Substantia nigra (tissue), 51 donors: ENCODE measurements at places on chromosomes 6 and 20.
A peak's percentile ranks its signal among the peaks of the same experiment; 100 is the strongest.

- DNase-seq: no peak
Measured at GRCh38 chr6:34025861-34026260, 120.0 kb downstream of the GRM4 start.

- no peak for DNase-seq
Measured at GRCh38 chr20:47642624-47643023, 140.9 kb downstream of the NCOA3 start.

DNA sequence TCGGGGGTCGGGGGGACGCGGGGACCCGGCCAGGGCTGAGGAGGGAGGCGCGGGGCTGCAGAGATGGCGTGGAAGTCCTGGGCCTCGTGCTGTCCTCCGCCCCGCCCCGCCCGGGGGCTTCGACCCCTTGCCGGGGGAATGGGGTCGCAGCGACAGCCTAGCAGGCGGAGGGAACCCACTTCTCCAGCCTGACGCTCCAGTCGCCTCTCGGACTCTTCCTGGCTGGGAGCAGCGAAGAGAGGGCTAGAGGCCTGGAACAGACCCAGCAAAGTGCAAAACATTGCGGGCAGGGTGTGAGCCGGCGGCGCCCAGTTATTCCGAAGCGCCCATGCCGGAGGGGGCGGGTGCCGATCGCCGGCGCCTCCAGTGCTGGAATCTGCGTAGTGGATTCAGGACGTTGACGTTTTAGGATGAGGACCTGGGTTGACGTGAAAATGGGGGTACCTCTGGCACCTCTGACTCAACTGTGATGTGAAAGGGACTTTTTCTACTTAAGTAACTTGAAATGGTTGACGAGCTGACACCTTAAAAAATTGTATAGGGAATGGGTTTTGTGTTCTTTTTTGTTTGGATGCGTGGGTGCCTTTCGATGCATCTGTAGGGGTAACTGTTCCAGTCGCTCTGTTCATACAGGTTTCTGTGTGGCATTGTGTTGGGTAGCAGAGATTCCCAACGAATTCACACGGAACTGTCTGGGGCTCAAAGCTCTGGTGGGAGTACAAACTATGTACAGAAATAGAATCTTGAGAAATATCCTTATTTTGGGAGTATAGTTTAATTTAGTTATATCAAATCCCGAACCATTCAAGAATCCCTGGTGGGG is 1.4 kb downstream of the SLC35F1 start:
- no peak for DNase-seq

- DNase-seq: no peak
Measured at GRCh38 chr6:14017626-14018475, 93.1 kb downstream of the RNF182 start.

GRCh38 chr6:25972902-25973301 is 10.3 kb downstream of the TRIM38 start:
- no peak for DNase-seq

DNA sequence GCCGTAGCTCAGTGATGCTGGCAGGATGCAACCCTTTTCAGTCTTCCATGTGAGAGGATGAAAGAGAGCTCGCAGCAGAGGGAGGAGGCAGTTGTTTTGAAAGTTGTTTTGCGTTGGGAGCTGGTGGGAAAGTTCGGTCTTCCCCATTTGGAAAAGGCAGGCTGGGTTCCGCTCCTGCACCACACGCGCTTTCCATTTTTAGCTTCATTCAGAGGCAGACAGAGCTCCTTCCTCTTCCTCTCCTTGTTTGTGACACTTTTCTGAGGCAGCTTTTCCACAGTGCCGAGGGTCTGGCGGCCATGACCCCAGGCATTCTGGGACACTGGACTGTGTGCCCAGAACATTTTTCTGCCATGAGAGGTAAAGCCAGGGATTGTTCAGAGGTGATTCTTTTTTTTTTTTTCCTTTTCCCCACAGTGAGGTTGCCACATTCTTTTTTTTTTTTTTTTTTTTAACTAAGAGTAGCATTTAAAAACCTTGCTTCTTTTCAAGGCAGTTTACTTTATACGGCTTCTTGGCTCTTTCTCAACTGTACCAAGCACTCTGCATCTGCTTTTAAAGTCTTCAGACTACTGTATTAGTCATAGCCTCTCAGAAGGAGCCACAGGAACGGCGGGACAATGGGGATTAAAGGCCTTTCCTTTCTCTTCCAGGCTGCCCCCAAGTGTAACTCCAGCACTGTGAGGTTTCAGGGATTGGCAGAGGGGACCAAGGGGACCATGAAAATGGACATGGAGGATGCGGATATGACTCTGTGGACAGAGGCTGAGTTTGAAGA is 1.6 kb downstream of the PRDM1 start:
- DNase-seq: peak; percentile 22

- no peak for DNase-seq
Measured at GRCh38 chr6:167661552-167662044, 165.1 kb upstream of the AFDN start.

GRCh38 chr6:88587150-88587520 is 376.3 kb downstream of the RNGTT start:
- no peak for DNase-seq

DNA sequence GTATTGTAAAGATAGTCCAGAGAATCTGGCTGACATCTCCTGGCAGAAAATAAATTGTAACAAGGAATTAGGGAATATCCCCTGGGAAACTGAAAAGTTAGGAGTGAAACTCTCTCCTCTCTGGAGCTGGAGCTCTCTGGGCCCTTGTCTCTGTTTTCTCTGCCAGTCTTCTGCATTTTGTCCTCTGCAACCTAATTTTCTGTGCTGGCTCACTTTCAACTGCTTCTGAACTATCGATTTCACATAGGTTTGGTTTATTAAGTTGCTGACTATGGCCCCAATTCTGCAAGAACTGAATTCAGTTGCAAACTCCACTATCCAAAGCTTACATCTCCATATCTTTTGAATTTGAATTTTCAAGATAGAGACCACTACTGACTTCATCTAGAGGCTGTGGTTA is 9.3 kb downstream of the TCF21 start:
- no peak for DNase-seq

GRCh38 chr6:1312203-1312472 is 240 bp downstream of the FOXQ1 start:
- no peak for DNase-seq

DNA sequence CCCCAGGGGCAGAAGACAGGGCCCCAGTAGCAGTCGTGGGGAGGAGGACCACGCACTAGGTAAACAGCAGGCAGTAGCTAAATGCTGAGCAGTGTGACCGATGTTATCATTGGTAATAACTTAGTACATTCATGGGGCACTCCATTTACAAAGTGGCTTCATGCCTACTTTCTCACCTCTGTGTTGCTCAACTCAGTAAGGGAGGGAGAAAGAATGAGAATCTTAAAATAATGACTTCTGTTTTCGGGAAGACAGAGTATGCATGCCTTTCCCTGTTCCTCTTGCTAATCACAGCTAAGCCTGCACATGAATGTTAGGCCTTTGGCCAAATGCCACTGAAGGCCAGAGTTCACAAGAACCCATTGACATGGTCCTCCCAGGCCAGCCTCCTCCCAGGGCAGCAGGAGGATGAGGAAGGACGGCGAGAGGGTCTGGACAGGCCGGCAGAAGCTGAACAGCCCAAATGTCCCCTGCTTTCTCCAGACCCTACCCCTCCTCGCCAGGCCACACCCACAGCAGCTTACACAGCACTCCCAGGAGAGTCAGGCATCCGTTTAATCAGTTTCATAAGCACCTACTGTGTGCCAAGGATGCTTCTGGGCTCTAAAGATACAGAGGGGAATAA is 183.4 kb downstream of the ANKRD60 start:
- DNase-seq: no peak

DNA sequence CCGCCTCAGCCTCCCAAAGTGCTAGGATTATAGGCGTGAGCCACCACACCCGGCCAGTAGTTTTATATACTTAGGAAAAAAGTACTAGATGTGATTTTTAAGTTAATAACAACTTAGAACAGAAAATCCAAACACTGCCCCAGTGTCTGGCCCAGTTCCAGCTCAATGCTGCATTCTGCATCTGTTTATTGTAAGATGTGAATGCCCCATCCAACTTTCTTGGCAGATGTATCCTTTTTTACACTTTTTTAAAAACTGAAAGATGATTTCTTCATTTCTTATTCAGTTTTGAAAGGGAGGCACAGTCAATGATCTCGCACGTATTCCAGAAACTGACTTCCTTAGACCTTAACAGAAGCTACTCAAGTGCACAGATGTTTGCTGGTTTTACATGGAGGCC is 85.6 kb upstream of the SRSF6 start:
- DNase-seq: no peak

DNA sequence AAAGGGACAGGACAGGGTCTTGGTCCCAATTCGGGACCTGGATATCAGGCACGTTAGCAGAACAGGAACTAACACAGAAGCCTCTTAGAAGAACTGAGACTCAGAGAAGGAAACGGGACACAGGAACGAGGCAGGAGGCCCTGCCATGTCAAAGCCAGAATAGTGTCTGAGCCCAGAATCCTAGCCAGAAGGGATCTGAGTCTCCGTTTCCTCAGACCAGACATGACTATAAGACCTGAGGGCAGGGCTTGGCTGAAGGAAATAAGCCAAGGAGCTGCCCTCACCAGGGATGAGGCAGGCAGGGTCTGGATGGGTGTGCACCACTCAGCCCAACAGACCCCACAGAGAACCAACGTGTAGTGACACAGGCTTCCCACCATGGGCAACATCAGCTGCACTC is 40.3 kb downstream of the TRERF1 start:
- DNase-seq: no peak

DNA sequence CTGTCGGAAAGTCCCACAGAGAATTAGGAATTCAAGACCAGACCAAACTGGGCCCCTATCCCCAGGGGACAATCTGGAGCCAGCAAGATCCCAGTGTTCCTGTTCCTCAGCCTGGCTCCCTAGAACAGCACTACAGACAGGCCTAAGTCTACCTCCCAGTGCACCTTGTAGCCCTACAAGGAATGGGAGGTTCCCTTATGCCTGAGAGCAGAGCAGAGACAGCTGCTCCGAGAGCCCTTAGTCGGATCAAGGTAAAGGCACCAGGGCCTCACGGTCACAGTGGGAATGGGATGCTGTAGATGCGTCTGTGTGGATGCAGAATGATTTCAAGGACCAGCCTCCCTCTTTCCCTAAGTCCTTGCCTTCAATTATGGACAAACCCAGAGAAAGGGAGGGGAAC is 204.5 kb upstream of the STXBP5 start:
- DNase-seq: no peak

- DNase-seq: no peak
Measured at GRCh38 chr20:916125-916799, at the start of gene ANGPT4. Gene ANGPT4, minus strand, starts transcription at chr20:916334. Its CDS starts 120 bp downstream, at chr20:916214.

GRCh38 chr6:30830438-30830837 is 53.9 kb upstream of the DDR1 start:
- no peak for DNase-seq

DNA sequence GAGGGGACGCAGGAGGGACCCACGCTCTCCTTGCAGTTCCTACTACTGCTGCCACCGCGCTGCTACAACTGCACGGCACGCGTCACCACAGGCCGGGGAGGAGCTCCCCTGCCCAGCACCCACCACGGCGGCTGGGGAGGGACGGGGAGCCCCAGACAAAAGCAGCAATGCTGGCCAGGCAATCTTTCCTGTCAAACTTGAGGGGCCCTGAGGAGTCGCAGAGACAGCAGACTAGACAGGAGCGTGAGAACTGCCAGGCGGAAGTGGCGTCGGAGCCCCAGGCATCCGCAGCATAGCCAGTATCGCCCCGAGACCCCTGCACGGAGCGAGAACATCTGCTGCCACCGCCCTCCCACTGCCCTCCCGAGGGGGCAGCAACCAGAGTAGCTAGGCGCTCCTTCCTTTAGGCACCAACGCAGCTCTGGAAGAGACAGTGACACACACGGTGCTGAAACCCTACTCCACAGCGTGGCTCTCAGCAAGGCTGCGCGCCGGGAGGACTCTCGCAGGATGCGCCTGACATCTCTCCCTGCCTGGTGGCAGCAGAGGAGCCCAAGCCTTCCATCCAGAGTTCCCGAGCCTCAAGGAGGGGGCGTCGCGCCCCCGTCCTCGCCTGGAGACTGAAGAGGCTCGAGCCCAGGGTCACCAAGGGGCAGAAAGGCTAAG is 2.2 kb downstream of the TAF4 start:
- DNase-seq: no peak

DNA sequence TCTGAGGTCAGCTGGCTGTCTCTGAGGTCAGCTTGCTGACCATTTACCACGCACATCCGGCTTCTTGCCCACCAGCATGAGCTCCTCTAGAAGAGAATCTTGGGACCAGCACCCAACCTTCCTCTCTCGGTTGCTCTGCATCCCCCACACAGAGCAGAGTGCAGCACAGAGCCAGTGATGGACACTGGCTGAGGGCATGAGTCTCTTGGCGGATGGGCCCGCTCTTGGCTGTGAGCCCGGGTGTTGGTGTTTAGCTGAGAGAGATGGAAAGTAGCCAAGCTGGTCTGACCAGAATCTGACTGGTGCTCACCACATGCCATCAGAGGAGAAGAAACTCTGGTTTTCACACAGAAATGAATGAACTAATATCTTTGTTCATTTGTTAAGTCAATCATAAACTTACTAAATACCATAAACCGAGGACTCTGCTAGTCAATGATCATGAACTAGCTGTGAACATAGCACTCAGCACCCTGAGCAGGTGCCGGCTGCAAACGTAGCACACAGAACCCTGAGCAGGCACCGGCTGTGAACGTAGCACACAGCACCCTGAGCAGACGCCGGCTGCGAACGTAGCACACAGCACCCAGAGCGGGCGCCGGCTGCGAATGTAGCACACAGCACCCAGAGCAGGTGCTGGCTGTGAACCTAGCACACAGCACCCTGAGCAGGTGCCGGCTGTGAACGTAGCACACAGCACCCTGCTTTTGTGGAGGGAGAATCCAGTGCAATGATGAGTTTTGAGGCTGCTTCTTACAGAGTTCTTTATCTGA is 10.4 kb upstream of the THBS2 start:
- DNase-seq: no peak

GRCh38 chr6:108528878-108529277 is 31.8 kb upstream of the FOXO3 start:
- DNase-seq: no peak

- no peak for DNase-seq
Measured at GRCh38 chr6:3311826-3312225, 53.1 kb downstream of the PSMG4 start.

DNA sequence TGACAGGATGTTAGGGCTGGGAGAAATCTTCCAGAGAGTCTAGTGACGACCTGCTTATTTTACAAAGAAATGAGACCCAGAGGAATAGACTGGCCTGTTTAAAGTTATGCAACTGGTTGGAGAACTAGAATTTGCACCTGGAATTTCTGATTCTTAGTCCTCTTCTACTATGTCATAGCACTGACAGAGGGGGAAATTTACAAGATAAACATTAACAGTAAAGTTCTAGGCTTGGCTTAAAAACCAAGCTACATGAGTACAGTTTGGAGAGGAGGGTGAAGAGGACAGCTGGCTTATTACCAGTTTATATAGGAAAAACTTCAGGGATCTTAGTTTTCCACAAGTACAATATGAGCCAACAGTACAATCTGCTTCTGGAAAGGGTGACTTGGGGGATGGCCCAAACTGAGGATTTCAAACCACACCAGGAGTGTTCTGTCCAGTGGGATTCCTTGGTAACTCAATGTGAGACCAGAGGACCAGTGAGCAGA is 269.6 kb downstream of the CD109 start:
- no peak for DNase-seq

DNA sequence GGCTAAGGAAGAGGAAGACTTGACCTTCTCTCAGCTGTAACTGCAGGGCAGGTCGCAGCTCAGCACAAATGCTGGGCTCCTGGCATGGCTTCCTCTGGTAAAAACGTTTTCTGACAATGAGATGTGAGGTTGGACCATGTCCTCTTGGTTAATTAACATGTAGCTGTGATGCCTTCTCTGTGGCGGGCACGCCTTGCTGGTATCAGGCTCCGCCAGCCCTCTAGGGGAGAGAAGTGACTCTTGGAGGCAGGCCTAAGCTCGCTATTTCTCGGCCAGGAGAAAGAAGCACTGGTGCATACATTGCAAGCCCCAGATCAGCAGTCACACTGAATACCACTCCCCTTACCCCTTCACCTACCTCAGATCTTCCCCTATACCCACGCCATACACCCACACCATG is 65.0 kb downstream of the QRSL1 start:
- DNase-seq: no peak
